ENCODE measurements at places on chromosomes 3 and 15. TPM values are rescaled to one million over a fixed set of nuclear protein-coding genes. Genes with fewer than 3 reads are reported as not detected.

DNA sequence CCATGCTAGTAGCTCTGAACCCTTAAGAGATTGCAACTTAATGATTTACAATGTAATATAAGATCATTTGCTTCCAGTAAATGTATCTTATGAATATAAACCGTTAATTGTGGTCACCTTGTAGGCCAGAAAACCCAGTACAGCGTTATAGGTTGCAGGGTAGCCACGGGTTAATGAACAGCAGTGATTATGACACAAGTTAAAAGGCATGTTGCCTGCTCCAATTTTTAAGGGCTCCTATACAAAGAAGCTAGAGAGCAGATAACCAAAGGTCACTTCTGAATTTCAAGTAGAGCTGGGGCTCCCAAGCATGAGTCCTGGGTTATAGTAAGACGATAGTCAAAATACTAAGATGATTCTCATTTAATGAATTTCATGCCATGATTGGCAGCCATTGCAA lies 13.5 kb downstream of the GUCA1C start:
- no peak overlapping the region for H3K4me3 ChIP-seq
- no peaks in the 10 kb centered on the region for H3K36me3 ChIP-seq
- H3K27me3 ChIP-seq: no peaks in the 10 kb centered on the region
- peaks cover 3% of the 10 kb centered on the region for H3K4me1 ChIP-seq
- H3K27ac ChIP-seq: no peak overlapping the region

DNA sequence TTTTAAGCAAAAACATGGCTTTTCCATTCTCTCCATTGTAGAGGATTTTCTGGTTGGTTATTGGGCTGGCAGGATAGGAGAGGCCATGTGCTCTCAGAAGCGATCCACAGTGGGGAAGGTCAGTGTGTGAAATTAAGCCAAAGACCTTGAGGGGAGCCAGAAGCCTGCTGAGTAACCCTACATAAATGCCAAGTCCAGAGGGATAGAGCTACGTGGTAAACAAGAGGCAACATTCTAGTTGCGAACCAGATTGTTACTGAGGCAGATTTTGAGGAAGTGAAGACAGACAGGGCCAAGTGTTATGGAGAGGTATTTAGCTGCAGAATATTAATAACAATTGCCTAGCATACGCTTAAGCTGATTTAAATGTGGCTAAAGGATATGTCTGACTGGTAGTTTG lies 592.8 kb upstream of the GBE1 start:
- H3K27me3 ChIP-seq: no peaks in the 10 kb centered on the region
- no peaks in the 10 kb centered on the region for H3K36me3 ChIP-seq
- no peaks in the 10 kb centered on the region for H3K4me1 ChIP-seq
- DNase-seq: no peak

- no peaks in the 10 kb centered on the region for H3K27me3 ChIP-seq
- H3K4me1 ChIP-seq: no peaks in the 10 kb centered on the region
- H3K36me3 ChIP-seq: no peaks in the 10 kb centered on the region
- DNase-seq: no peak
These were observed 21.7 kb downstream of the PXYLP1 start for GRCh38 chr3:141253326-141253725.

- H3K27ac ChIP-seq: no peak overlapping the region
- H3K36me3 ChIP-seq: no peaks in the 10 kb centered on the region
- no peaks in the 10 kb centered on the region for H3K4me1 ChIP-seq
- no peaks in the 10 kb centered on the region for H3K27me3 ChIP-seq
These were observed 80.1 kb downstream of the SLC6A1 start for GRCh38 chr3:11072631-11073030.

DNA sequence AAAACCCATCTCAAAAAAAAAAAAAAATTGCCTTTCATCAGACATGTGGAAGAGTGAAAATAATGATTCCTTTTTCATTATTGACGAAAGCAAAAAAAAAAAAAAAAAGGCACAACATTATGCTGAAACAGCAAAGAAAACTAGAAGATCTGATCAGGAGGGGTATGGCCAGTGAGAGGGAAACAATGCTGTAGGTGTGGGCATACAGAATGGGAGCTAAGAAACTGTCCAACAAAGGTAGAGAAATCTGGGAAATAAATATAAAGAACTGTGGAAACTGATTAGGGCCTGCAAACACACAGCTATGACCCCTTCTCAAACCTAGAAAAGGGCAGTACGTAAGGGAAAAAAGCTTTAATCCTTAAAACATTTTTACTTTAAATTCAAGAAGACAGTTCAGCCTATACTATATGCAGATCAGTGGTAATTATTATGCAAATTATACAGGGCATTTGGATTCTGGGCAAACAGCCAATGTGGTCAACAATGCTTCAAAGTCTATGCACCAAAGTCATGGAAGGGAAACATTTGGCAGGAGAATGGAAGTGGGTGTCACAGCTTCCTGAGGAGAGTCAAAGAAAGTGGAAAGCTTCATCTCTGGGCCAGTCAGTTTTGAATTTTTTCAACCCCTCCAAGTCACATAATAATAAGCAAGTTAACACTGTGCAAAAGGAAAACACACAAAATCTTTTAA lies 68.3 kb upstream of the SLC12A8 start:
- no peaks in the 10 kb centered on the region for H3K27me3 ChIP-seq
- no peak overlapping the region for H3K4me3 ChIP-seq
- H3K27ac ChIP-seq: no peak overlapping the region
- DNase-seq: no peak
- peaks cover 15% of the 10 kb centered on the region for H3K36me3 ChIP-seq
- peaks cover 11% of the 10 kb centered on the region for H3K4me1 ChIP-seq

GRCh38 chr3:161471211-161471610 lies 25.4 kb upstream of the OTOL1 start:
- no peak overlapping the region for H3K4me3 ChIP-seq
- no peaks in the 10 kb centered on the region for H3K36me3 ChIP-seq

DNA sequence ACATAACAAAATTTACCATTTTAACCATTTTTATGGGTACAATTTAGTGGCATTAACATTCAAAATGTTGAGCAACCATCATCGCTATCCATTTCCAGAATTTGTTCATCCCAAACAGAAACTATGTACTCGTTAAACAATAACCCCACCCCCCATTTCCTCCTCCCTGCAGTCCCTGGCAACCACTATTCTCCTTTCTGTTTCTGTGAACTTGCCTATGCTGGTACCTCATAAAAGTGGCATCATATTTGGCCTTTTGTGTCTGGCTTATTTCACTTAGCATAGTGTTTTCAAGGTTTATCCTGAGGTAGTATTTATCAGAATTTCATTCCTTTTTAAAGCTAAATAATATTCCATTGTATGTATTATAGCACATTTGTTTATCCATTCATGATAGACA lies 32.4 kb downstream of the C3orf80 start:
- no peaks in the 10 kb centered on the region for H3K27me3 ChIP-seq
- H3K4me3 ChIP-seq: no peak overlapping the region
- no peak for DNase-seq
- no peaks in the 10 kb centered on the region for H3K4me1 ChIP-seq

PPP1R14D gene
- not detected for total RNA-seq

KBTBD13 gene
- not detected for total RNA-seq

CP gene
- total RNA-seq: 8.1 TPM

ZDHHC3 gene
- total RNA-seq: 59.6 TPM

CPNE9 gene
- total RNA-seq: not detected
